ENCODE measurements at places on chromosomes 1 and 21.

DNA sequence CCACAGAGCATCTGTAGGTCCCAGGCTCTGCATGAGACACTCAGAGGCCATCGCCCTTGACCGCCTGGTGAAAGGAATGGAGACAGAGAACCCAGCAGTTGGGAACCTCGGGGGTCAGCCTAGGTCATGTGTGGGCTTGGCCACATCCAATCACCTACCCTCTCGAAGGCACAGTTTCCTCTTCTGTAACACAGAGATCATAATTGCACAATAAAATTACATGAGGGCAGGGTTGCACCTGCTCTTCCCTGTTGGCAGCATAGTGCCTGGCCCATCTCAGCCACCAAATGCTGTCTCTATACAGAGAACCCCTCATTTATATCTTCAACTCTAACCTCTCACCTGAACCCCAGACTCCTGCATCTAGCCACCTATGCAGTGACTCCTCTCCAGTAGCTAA lies 418.1 kb upstream of the VAMP3 start:
- no peak for DNase-seq

- DNase-seq, result peak; percentile 98
These were observed 73.8 kb upstream of the ZNF281 start for GRCh38 chr1:200483491-200484143.

GRCh38 chr1:229621663-229622062 lies 4.3 kb downstream of the TAF5L start:
- peak; percentile 26 for DNase-seq

DNA sequence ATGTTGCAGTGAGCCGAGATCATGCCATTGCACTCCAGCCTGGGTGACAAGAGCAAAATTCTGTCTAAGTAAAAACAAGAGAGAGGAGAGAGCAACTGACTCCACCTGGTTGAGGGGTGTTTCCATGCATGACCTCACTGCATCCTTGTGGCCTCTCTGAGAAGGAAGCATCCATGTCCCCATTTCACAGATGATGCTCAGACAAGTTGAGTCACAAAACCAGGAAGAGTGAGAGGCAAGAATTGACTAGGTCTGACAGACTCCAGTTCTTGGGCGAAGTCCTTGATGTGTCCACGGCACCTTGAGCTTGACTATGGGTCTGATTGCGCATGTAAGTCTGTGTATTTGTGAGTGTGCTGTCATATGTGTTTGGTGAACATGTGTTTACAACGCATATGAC lies 105.8 kb downstream of the LACTBL1 start:
- DNase-seq, result no peak

DNA sequence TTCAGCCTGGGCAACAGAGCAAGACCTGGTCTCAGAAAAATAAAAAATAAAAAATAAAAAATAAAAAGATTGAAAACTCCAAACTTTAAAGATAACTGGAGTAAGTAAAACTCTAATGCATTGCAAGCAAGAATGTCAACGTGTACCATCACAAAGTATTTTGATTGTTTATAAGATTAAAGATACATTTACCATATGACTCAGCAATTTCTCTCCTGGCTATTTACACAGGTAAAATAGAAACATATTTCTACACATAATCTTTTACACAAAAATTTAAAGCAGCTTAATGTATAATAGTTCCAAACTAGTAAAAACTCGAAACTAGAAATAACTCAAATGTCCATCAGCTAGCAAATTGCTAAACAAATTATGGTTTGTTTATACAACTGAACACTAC lies 456.1 kb upstream of the RGS18 start:
- DNase-seq, result no peak

GRCh38 chr1:224116131-224116530 lies 2.2 kb downstream of the FBXO28 start:
- DNase-seq, result peak; percentile 58

- DNase-seq, result no peak
These were observed 1.6 kb upstream of the IRF6 start for GRCh38 chr1:209807509-209807908.

GRCh38 chr1:19091196-19091953 lies 118.7 kb downstream of the UBR4 start:
- no peak for DNase-seq

DNA sequence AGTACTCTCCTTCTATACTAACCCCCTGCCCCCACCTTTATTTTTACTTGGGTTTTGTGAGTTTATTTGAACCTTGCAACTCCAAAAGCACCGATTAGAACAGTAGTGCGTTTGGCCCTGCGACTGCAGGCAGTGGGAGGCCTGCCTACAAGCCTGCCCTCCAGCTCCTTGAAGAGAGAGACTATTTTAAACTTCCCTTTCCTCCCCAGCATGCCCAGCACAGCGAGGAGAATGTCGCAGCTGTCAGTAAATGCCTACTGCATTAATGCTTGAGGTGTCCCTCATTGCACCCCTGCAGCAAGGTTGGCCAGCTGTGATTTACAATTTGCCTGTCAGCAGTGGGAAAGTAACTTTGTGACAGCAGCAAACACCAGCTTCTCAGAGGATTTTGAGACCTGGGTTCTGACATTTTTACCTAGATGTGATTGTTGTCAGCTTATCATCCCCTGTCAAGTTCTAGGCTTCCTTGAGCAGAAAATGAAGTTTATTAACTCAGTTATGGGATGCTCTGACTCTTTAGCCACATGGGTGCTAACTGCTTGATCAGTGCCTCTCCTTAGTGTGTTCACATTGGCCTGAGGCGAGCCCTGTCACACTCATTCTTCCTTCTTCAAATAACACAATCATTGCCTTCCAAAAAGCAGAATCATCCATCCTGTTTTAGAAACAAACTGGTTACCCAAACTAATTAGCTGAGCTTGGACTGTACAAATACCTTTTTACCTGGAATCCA lies 170.6 kb downstream of the PDE4B start:
- no peak for DNase-seq

- DNase-seq, result peak; percentile 61
These were observed 10.4 kb upstream of the TMEM240 start for GRCh38 chr1:1550591-1551432.

DNA sequence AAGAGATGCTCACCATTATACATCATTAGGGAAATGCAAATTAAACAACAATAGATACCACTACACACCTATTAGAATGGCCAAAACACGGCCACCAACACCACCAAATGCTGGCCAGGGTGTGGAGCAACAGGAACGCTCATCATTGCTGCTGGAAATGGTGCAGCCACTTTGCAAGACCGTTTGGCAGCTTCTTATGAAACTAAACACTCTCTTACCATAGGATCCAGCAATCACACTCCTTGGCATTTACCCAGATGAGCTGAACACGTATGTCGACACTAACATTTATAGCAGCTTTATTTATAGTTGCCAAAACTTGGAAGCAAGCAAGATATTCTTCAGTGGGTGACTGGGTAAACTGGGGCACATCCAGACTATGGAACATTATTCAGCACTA lies 28.9 kb upstream of the ADARB1 start:
- DNase-seq, result peak; percentile 30

GRCh38 chr1:58702261-58703141 lies 2.6 kb upstream of the MYSM1 start:
- no peak for DNase-seq

- DNase-seq, result no peak
These were observed 26.1 kb downstream of the CD58 start for GRCh38 chr1:116544588-116545358.

DNA sequence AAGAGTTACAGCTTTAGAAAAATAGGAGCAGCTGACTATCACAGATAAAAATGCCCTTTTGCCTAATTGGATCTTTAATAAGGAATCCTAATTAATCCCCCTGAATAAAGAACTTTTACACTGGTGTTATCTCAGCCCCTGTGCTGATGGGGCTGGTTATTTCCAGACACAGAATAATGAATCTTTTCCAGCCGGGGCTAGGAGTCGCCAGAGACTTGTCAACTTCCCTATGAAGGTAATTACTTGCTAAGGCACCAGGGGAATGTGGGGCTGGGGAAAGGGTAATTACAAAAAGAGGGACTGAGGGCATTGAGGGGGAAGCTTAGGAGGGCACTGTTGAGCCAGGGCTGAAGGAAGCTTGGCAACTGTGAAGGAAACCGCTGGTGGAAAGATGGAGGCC lies 34.5 kb downstream of the HMGB4 start:
- no peak for DNase-seq

- no peak for DNase-seq
These were observed 235.9 kb upstream of the DMRTA2 start for GRCh38 chr1:50659107-50659662.

GRCh38 chr1:206658264-206658980 lies 23.1 kb downstream of the DYRK3 start:
- DNase-seq, result no peak

DNA sequence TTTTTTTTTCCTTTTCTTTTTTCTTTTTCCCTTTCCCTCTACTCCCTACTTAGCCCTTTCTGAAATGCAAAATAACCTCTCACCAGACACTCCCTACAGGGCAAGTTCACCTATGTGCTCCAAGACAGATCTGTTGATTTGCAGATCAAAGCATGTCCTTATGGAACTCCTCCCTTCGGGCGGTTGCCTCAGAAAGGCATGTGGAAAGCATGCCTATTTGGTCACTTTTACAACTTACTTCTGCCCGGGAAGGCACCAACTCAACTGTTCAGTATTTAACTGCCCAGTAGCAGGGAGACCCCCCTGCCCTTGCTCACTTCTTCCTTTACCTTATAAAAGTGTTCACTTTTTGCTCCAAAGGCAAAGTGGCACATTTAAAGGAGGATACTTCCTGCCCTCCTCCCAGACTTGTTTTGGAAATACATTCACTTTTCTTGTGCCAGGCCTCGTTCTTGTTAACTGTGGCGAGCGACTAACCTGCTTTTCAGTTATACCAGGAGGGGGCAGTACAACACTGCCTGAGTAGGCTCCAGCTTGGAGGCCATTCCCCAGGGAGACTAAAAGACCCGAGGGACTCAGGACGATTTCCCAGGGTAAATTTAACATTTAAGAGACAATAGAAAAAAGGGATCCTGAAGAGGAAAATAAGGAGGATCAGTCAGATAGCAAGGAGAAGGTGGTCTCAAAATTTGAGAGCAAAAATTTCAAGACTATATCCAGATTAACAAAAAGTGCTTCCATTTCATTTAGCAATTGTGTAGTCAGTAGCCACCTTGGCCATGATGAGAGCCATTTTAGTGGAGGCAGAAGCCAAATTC lies 12.3 kb upstream of the SLAMF7 start:
- peak; percentile 45 for DNase-seq

DNA sequence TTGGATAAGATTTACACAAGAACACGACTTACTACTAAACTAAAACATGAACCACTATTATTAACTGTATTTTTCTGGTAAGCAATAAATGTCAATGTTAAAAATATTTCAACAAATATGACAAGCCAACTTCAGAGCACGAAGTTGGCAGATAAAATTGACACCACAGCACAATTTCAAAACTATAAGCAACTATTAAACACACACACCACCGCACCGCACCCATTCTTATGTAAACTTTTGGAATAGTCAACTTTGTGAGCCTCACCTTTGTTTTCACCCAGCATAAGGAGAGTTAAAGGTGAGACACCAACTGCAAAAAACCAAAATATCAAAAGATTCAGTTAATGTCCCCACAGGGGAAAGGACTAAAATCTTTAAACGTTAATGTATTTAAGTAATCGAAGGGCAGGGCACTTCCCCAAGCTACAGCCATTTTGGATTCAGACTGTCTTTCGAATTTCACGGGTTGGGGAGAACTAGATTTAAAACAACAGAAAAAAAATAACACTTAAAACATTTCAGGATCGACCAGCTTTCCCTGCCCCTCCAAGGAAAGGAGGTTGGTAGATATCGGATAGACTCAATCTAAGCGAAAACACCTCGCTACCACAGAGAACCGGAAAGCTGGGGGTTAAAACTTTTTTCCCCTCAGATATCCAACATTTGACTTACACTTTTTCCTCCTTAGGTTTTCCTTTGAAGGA lies 872 bp downstream of the GPBP1L1 start:
- DNase-seq, result no peak

GRCh38 chr1:165576536-165576935 lies 32.7 kb downstream of the LRRC52 start:
- no peak for DNase-seq

Data from AG10803 (cell line).